Iris pigment epithelial cell (primary cell): ENCODE measurements at places on chromosomes 6 and 20.

DNA sequence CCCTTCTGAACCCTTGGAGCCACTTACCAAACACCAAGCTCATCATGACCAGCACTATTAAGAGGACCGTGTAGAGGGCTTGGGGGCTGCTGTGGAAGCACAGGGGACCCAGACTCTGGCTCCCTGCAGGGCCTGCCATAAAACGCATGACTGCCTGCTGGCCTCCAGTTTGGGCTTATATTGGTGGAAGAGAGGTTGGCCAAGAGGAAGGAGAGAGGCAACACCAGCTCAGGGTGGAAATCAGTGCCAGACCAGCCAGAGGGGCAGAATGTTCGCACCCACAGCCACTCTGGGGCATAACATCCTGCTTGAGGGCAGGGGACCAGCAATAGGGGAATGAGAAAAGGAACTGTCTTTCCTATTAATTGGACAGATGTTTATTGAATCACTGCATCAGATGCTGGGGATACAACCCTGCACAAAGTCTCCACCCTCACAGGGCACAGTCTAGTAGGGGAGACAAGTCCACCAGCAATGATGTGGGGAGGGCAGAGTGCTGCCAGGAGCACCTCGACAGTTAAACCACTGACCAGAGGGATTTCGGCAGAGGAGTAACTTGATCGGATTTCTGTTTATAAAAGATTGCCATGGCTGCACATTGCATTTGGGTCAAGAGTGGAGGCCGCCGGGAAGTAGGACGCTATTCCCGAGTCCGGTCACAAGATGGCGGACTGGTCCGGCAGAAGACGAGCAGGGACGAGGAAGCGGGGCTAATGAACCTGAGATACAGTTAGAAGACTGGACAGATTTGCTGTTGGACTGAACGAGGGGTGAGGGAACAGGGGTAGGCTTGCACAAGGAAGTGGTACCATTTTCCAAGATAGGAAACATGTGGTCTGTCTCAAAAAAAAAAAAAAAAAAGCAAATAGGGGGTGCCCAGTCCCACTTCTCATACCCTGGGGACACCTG lies at the start of gene LY6G5C:
Gene LY6G5C, minus strand, starts transcription at position 842 of the 909 bp plus-strand sequence. Its CDS starts 694 bp downstream, at position 148.
- DNase-seq, result peak; percentile 94

DNA sequence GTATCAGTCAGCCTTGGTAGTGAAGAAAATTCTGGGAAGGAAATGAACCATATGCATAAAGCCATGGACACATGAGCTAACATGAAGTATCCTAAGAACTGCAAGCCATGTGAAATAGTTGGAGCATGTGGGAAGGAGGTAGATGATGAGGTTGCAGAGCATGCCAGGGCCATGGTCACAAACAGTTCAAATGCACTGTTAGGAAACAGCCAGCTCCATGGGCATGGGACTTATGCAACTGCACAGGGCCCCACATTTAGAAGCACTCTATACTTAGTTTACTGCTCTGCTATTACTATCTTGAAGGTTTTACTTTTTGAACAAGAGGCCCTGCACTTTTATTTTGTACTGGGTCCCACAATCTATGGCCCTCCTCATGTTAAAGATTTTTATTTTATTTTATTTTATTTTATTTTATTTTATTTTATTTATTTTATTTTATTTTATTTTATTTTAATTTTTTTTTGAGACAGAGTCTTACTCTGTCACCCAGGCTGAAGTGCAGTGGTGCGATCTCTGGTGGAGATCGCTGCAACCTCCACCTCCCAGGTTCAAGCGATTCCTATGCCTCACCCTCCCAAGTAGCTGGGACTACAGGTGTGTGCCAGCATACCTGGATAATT lies 169.1 kb downstream of the IBTK start:
- no peak for DNase-seq

DNA sequence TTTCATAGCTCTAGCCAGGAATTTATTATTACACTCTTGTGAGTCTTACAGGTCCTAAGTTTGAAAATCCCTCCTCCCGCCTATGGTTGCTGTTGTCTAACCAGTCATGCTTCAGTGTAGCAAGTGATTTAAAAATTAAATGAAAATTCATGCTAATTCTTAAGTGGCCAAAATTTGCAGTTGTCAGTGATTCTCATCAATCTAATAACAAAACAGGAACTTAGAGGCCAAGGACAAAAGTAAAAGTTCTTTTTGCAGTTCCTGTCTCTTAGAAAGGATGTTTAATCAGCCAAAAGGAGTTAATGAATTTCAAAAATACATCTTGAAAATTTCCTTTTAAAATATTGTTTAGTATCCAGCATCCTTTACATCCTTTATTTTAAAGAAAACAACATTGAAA lies 36.3 kb downstream of the VTA1 start:
- DNase-seq, result no peak

- DNase-seq, result no peak
These were observed 301.9 kb downstream of the TFAP2A start for GRCh38 chr6:10112871-10113549.

GRCh38 chr6:109527989-109528388 lies 45.0 kb upstream of the ZBTB24 start:
- DNase-seq, result no peak

DNA sequence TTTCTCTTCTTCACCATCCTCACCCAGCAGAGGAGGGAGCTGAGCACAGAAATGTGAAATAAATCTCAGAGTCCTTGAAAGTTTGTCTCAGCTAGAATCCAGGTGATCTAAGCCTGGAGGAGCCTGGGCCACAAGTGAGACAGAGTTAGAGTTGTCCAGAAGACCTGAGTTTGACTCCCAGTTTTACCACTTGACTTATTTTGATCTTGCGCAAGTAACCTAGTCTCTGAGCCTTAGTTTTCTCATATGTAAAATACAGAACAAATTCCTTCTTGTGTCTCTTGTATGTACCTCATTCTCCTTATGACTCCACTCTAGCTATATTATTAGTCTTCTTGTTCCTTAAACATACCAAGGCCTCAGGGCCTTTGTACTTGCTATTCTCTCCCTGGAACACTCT lies 36.7 kb downstream of the RALY start:
- DNase-seq, result no peak

DNA sequence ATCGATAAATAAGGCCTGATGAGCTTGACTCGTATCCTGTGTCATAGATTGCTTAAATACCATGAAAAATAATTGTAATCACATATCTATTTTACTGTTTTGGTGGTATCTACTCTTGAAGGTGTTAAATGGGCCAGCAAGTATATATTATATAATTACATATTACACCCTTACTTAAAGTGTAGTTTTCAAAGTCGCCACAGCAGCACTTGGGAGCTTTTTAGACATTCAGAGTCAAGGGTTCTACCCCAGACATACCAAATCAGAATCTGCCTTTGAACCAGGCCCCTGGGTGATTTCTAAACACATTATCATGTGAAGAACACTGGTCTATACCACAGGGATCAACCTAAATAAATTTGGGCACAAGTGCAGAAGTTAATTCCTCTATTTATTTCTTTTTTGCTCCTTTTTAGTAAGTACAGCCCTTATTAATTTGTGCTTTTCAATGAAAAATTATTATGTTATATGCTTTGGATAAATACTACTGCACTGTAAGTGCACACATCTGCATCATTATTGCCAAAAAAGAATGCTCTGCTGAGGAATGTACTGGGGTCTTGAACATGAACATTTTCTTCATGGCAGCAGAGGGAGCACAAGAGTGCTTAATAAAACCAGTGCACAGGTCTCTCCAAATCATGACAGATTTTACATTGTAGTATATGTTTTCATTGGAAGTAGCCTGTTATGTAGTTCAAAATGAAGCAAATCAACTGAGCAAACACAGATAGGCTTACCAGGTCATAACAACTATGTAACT lies 3.1 kb upstream of the ATXN1 start:
- peak; percentile 67 for DNase-seq

- no peak for DNase-seq
These were observed 27.1 kb upstream of the EMILIN3 start for GRCh38 chr20:41393705-41394066.

DNA sequence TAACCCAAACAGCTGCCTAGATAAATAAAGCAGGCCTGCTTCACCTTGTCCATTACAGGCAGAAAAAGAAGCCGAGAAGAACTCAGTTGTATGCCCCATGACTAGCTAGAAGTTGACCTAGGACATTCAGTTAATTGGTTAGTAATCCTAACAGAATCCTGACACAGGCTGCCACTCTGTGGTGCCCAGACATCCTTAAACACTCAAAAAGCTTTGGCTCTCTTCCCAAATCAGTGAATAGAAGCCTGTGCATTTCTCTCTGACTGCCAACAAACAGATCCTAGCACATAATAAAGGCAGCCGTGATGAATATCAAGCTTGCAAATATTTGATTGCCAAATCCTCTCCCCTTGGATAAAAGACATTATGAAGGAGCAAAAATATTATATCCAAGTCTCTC lies 519.1 kb upstream of the EYS start:
- no peak for DNase-seq
